ENCODE measurements at places on chromosomes 7 and 10.

DNA sequence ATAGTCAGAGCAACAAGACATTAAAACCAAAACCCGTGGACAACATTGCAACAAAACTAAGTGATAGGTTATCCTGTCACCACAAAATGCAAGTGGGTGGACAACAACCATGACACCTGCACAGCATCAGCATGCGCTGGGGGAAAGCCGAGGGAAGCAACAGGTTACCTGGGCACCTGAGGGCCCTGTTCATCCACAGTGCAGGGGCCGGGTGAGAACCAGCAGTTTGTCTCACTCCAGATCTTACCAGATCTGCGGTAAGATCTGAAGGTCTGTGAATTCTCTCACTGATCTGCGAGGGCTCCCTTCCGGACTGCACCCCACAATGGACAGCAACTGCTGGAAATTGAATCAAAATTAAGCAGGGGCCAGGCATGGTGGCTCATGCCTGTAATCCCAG, 30.5 kb upstream of the GRID1 start:
- no peak for DNase-seq

DNA sequence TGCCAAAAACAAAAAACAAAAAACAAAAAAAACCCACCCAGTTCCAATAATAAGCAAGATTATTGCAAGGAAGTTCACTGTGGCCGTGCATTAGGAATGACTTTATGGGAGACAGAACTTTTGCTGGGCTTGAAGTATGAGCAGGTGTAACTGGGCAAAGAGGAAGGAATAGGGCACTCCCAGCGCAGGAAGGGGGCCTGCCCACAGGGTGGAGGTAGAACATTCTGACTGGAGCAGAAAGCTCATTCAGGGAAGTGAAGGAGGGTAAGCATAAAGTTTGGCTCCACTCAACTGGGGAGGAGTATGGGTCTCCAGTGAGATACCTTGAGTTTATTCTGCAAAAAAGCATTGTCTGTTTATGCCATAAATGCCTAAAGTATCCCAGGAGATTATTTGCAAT, 42.1 kb upstream of the WIPF3 start:
- DNase-seq: peak; percentile 6

GRCh38 chr7:115359955-115360354, 438.1 kb downstream of the MDFIC start:
- no peak for DNase-seq

- no peak for DNase-seq
Observed at GRCh38 chr7:50620433-50620832, 55.2 kb upstream of the DDC start.

- no peak for DNase-seq
Observed at GRCh38 chr10:12726971-12727831, 274.3 kb downstream of the CCDC3 start.

DNA sequence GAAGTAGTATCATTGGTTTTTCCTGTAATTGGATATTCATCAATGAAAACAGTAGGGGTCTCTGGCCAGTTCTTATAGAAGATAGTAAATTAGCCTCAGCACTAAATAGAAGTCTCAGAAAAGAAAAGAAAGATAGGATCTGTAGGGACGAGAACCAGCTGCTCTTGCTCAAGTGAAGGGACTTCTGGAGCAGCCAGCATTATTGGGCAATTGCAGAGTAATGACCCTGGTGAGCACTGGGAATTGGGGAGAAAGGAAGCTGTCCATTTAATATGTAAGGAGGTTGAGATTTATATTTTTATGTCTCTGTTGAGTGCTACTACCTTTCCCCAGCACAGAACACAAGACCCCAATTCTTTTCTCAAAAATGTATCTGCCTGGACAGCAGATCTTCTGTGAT, 61.2 kb upstream of the WNT16 start:
- no peak for DNase-seq

GRCh38 chr10:97788552-97789442, 17.0 kb upstream of the SFRP5 start:
- no peak for DNase-seq

DNA sequence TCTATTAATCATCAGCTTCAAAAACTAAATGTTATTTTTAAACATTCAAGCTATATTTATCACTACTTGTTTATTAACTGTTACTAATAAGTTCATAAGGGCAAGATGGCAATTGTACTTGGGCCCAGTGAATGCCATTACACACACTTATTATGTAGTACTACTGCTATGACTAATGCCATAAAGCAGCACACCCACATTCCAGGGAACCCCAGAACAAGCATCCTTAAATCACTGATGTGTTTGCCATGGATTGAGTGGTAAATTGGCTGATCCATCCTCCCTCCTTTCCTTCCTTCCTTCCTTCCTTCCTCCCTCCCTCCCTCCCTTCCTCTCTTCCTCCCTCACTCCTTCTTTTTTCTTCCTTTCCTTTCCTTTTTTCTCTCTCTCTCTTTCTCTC, 37.4 kb upstream of the RSU1 start:
- DNase-seq: no peak

DNA sequence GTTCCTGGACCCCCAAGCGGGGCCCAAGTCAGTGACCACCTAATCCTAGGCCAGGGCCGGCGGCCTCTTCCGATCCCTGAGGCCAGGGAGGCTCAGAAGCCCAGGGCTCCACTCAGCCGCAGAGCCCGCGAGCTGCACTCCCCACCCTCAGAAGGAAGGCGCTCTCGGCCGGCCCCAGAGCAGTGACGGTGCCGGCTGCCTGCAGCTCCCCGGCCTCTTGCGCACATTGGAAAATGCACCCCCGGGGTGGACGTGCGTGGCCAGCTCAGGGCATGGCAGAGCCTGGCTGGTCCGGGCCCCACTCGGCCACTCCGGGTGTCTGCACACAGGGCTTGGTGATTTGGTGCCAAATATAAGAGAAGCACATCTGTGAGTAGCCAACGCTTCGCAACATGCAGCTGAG, 269.1 kb downstream of the PTPRN2 start:
- DNase-seq: no peak

DNA sequence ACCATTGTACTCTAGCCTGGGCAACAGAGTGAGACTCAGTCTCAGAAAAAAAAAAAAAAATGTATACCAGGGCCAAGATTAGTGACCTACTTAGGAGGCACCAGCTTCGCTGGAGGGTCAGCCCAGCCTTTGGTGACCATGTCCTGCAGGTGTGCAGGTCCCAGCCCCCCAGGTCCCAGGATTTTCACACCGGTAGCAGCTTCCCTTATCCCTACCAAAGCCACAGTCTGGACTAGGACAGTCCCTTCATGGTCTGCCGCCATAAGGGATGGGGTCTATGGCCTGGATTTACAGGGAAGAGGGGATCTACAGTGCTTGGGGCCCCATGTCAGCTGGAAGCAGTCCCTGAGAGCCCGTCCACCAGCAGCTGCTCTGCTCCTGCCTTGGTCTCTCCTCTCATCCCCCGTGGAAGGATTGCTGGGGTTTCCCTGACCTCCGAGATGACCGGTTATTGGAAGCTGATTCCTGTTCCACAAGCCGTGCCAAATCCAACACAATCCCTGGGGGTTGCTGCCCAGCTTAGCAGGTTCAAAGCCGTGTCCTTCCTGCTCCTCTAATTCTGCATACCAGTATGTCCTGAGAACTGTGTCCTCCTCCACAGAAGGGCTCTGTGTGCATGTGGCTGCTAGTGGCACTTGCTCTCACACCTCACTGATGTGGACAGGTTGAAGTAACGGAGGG, 11.0 kb upstream of the NDUFB2 start:
- no peak for DNase-seq

- DNase-seq: no peak
Observed at GRCh38 chr10:19710600-19710999, 105.6 kb upstream of the PLXDC2 start.

DNA sequence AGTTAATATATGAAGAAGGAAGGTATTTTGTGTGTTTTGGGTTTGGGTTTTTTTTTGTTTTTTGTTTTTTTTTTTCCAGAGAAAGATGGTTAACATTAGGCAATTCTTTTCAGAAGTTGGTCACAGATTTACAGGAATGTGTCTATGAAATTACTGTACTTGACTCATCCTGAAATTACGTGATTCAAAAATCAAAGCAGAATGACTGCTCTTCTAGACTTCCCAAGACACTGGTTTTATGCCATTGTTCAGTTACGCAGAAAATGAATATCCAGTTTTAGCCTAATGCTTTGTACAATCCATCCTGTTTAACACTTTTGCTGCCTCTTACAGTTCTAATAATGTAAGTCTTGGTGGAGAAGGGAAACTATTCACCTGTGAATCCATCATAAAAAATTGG, 39.7 kb upstream of the CELF2 start:
- DNase-seq: no peak

GRCh38 chr10:2494399-2494798, 572.9 kb upstream of the PFKP start:
- no peak for DNase-seq

DNA sequence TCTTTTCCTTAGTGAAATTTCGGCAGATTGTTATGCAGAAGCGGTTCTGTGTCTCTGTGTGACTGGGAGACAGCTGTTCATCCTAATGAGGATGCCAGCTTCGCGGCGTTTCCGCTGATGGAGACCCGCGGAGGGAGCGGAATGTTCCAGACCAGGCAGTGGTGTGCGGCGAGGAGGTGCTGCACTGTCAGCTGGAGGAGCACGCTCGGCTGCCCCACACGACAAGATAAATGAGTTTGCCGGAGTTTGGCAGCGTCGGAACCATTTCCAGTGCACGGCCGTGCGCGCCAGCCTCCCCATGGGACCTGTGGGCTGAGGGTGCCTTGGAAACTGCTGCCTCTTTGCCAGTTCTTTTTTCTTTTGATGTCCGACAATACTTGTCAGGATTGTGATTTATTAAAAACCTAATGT, 64.6 kb downstream of the WDR37 start:
- no peak for DNase-seq
